ENCODE measurements at places on chromosomes 2 and 18.

DNA sequence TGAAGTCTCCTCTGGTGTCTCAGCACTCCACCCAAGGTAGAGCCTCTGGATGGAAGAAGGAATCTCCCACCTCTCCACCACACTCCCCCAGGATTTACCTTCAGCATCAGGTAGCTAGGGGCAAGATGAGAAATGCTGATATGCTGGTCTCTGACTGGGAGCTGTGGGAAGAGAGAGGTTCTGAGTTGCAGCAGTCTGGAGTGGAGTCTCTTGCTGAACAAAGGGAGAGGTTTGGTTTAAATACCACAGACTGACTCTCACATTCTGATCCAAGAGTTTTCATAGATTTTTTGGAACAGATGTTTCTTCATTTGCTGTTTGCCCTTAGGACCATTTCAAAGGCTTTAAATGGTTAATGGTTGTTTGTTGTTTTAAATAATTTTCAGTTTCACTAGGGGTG lies 1.1 kb upstream of the CFLAR start:
- no peak for DNase-seq

- DNase-seq = no peak
Observed at GRCh38 chr2:105753380-105753779, 8.7 kb downstream of the NCK2 start.

DNA sequence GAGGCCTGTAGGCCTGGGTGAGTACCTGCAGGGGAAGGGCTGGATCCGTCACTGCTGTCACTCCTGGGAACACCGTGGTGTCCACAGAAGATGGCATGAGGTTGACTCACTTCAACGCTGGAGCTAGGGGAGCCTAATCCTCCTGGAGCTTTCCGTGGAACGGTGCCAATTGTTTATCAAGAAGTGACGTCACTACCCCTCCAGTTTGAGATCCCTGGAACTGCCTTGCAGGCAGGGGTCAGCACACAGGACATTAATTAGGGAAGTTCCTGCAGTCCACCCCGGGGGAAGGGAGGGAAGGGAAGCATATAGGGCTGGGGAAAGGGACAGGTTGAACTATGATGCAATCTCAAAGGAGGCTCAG lies 408.6 kb downstream of the GALR1 start:
- DNase-seq = no peak

DNA sequence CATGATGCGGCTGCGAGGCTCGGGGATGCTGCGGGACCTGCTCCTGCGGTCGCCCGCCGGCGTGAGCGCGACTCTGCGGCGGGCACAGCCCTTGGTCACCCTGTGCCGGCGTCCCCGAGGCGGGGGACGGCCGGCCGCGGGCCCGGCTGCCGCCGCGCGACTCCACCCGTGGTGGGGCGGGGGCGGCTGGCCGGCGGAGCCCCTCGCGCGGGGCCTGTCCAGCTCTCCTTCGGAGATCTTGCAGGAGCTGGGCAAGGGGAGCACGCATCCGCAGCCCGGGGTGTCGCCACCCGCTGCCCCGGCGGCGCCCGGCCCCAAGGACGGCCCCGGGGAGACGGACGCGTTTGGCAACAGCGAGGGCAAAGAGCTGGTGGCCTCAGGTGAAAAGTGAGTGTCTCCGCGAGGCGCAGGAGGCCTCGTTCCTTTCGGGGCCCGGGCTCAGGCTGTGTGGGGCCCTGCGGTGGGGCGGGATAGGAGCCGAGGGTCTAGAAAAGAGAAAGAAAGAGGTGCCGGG lies 520 bp downstream of the GLS start:
- DNase-seq = no peak

- DNase-seq = no peak
Observed at GRCh38 chr2:240701091-240701735, 9.5 kb downstream of the AQP12A start.

GRCh38 chr2:19552270-19552669 lies 193.8 kb upstream of the OSR1 start:
- DNase-seq = no peak
